Left renal cortex interstitium (tissue), 4 donors: ENCODE measurements at places on chromosomes 4 and X.

DNA sequence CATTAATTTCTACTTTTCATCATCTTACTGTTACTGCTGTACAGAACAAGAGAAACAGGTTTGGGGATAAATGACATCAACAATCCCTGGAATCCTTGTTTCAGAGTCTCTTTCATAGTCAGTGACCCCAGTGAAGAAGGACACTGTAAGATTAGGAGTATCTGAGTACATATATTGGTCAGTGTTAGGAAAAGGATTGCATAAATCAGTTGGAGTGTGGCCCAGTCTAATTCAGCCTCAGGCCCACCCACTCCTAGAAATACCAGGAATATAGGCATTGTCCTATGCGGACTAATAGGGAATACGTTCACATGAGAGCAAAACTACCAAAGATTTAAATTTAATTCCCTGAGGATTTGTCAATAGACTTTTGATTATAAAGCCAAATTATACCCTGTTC, 237.8 kb downstream of the LDB2 start:
- no peak for DNase-seq

DNA sequence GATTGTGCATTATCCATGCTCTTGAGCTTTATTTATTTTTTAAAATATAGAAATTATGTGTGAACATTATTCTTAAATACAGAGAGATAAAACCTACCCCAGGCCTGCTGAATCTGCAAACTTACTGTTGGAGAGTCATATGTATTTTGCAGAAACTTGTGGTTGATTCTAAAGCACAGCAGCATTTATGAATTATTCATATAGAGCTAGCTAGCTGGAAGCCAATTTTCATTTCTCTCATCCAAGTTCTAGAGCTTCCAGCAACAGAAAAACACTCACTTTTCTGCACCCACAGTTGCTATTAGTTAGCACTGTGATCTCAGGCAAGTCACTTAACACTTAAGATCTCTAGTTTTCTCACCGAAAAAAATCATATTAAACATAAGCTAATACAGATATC, 479.5 kb upstream of the FAM47C start:
- no peak for DNase-seq

GRCh38 chr4:112523008-112523721, 7.2 kb upstream of the NEUROG2 start:
- no peak for DNase-seq

GRCh38 chrX:55640854-55641253, 17.7 kb downstream of the FOXR2 start:
- DNase-seq: no peak

DNA sequence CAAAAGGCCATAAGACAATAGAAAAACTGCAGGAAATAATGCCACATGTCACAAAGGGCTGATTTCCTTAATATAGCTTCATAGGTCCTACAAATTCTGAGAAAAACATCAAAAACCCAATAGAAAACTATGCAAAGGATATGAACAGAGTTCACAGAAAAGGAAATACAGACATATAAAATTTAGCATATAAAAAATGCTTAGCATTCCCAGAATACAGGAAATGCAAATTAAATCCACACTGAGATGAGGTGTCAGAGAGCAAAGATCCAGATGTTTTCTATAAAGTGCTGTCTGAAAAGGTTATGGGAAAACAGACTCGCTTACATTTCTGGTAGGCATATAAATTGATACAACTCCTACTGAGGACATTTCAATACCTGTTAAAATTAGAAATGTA, 33.8 kb downstream of the TXK start:
- no peak for DNase-seq

DNA sequence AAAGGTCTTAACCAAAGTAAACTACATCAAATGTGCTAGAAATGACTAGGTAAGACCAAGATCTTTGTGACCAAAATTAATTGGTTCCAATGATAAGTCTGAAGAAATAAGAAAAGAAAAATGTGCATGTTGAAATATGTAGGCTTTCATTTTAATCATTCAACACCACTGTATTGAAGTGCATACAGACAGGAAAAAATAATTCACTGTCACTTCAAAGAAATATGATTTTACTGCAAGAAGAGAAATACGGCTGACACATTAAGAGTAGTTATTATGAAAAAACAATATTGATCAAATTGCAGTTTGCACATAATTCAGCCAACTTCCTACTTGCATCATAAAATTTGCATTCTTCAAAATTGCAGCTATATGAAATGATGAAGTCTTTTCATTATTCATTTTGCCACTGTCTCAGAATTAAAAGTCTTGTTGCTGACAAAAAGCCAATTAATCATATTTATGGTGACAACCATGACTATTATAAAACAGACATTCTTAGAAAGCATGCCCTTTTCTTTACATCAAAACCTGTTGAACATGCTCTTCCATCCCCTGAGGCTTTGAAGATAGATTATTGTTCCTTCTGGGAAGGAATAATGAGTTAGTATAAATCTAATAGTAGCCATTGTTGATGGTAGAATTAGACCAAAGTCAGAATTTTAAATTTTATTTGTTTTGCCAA, 405.9 kb upstream of the MAD2L1 start:
- no peak for DNase-seq

GRCh38 chr4:64001229-64001898, 407.9 kb downstream of the TECRL start:
- DNase-seq: no peak

DNA sequence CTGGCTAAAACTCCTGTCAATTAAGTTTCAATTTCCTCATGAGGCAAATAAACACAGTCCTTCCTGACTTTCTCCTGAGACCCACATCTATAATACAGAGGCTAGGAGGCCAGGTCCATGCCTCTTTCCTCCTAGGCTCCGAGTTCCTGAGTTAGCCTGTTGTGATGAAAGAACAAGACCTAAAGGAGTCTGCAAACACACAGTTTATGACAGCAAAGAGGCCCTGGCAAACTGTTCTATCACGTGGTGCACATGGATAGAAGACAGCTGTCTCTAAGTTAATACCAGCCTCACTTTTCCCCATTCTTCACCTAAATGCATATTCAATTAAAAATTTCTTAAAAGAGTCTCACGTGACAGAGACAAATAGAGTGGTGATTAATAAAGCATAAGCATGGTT, 145.2 kb downstream of the TET2 start:
- DNase-seq: no peak

DNA sequence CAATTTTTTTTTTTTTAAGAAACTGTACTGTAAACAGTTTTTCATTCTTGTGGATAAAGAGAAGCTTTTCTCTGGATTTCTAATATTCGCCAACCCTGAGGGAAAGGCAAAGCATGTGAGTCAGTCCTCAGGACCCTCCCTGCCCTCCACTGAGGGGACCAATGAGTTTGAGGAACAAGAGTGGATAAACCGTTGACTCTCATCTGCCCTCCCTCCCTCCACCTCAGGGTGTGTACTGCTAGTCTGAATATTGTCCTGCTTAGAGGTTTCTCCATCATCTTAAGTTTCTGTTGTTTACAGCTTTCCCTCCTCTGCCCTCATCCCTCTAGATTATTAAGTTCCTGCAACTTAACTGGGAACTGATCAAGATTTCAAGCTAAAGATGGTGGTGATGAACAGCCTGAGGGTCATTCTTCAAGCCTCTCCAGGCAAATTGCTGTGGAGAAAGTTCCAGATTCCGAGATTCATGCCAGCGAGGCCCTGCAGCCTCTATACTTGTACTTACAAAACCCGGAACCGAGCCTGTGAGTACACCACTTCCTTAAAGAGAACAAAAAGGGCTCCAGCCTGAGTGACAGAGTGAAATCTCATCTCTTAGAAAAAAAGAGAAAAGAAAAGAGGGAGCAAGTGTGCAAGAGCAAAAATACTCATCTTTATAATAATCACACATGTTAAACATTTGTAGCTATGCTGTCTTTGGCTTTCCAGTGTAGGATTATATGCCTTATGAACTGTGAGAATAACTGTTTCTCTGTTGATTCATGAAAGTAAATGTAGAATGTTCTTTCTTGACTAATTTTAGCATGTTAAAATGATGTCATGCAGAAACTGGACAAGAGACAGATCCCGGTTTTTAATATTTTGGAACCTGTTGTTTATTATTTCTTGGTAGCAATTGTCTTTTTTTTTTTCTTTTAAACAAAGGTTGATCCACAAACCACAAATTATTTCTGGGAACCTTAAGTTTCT, 11.9 kb downstream of the CA5B start:
- no peak for DNase-seq

- no peak for DNase-seq
These were observed 203.0 kb downstream of the BMPR1B start for GRCh38 chr4:94960708-94961107.

GRCh38 chrX:39477031-39477761, 620.6 kb downstream of the BCOR start:
- DNase-seq: no peak

- no peak for DNase-seq
These were observed 6.6 kb downstream of the IBSP start for GRCh38 chr4:87805971-87806370.

- no peak for DNase-seq
These were observed 156.5 kb upstream of the ATP6AP2 start for GRCh38 chrX:40424259-40424658.

DNA sequence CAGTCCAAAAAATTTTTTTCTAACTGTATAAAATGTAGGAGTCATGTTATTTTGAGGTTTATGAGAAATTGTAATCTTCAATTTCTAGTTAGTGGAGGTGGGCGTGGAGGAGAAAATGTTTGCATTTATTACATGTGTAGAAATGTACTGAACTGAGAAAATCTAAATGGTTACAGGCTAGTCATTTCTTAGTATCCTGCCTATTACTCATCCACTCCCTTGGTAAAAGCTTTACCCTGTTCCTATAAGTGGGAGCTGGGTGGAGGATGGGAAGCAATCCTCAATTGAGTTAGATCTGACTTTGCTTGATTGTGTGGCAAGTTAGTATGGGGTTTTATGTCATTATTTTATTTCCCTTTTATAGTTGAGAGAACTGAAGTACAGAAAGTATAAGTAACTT, 73.8 kb downstream of the POLA1 start:
- DNase-seq: no peak

DNA sequence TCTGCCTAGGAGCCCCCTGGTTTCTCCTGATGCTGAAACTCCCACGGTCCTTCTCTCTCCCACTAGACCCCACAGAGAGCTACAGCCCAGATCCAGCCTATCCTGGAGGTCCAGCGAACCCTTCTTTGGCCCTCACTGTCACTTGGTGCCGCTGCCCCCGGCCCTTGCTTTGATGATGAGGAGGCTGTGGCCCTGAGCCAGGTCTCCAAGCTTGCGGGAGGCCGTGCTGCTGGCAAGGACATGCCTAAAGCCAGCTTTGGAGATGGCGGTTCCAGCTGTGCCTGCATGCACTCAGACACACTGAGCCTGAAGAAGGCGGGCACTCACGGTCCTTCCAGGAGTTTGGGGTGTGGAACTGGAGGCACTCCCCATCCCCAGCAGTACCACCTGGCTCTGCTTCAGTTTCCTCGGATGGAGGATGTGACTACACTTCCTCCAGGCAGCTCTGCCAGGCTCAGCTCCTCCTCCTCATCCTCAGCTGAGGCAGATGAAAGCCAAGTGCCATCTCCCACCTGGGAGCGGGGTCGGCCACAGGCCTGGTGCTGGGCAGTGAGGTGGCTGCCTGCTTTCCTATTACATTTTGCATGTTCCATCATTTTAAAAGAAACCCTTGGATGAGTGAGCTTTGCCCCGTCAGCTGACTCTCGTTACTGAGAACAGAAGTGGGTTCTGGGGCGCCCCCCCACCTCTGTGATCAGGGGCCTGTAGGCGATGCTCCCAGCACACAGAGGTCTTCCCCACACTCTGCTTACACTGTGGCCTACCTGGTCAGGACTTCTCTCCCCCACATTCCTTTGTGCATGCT, 9.0 kb downstream of the TNIP2 start:
- DNase-seq: no peak

- no peak for DNase-seq
These were observed 72.1 kb upstream of the DOCK11 start for GRCh38 chrX:118423558-118423957.

DNA sequence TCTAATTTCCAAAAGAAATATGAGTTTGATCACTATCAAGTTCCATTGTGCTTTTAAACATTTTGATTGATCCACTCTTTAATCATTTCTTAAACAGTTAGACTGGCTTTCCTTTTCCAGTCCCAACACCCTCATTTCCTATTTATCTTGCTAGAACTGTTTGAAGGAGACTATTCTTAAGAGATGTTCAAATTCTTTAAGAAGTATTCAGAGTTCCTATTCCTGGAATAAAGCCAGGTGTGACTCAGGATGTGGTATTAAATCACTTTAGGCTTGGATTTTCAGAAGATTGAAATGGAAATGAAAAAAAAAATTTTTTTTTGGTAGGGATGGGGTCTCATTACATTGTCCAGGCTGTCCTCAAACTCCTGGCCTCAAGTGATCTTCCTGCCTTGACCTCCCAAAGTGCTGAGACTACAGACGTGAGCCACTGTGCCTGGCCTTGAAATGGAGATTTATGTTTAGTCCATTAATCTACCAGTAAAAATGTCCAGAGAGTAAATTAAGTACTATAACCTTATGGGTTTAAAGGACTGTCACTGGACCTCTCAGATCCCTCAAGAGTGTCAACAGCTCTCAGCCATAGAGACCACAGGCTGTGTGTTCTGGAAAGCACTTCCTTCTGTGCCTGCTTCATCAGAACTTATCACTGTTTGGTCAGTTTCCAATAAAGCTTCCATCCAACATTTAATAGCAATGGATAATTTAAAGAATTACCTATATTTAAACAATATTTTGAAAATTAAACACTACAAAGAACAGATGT, 90.7 kb downstream of the CDS1 start:
- no peak for DNase-seq

GRCh38 chr4:87882321-87882720, 49.6 kb downstream of the MEPE start:
- DNase-seq: no peak

DNA sequence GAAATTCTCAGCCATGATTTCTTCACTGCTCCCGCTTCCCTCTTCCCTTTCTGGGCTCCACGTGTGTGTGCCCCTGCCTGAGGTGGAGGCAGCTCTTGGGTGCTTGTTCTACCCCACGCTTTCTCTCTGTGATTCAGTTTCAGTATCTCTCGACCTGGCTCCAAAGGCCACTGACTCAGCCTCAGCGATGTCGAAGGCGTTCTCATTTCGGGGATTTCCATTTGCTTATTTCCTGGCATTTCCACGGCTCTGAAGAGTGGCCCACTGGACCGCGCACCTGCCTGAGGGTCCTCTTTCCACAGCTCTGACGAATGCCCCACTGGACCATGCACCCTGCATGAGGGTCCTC, 52.4 kb downstream of the GAK start:
- DNase-seq: no peak

- DNase-seq: no peak
These were observed 15.3 kb upstream of the RAB9B start for GRCh38 chrX:103847174-103847870.

- DNase-seq: no peak
These were observed 32.8 kb downstream of the ABCE1 start for GRCh38 chr4:145130788-145131399.

DNA sequence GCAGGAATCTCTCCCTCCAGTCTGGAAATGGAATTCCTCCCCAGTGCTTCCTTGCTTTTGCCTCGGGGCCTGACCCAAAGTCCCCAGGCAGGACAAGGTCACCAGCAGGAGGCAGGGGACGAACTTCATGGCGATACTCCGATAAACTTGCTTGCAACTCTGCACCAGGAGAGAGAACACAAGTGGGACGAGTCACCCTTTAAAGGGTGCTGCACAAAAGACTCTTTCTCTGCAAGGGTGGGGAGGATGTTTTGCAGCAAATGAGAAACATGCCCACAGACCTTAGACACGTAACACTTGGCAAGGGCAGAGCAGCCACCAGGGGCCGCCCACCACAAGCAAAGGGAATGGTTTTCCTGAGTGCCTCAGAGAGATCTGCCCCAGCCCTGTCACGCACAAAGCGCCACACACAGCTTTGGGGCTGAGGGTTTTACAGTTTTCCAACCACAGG, at the start of gene FGFBP2:
Gene FGFBP2 (minus strand): TSS at position 175 of the 451 bp plus-strand sequence. CDS start 46 bp downstream, at position 129.
- no peak for DNase-seq
